ENCODE measurements at places on chromosomes 5 and 9.

DNA sequence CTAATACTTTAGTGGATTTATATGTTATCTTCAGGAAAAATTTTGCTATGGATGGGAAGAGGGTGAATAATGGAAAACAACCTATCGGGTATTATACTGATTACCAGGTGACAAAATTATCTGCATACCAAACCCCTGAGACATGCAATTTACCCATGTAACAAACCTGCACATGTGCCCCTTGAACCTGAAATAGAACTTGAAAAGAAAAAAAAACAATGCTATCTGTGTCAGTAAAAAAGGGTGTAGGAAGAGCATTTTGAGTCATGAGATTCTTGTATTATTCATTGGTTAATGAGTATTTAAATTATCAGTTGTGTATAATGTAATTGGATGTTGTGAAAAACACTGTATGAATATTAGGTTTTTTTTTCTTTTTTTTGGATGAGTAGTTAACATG, 75.4 kb downstream of the PRR16 start:
- DNase-seq: no peak

GRCh38 chr5:33417632-33418031, 23.1 kb upstream of the TARS1 start:
- no peak for DNase-seq

DNA sequence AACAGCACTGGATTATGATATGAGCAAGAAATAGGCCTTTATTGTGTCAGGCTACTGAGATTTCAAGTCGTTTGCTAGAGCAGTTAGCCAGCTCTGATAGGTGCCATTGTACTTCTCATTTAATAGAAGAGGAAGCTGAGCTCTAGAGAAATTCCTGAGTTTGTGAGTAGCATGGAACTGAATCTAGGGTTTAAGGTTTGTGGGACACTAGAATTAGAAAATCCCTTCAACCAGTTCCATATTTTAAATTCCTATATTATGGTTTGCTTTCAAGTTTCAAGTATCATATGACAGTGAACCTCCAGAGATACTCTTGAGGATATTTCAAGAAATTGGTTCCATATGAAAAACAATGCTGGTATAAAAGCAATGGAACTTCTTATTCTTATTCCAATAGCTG, 87.6 kb downstream of the ANKRD55 start:
- DNase-seq: no peak

DNA sequence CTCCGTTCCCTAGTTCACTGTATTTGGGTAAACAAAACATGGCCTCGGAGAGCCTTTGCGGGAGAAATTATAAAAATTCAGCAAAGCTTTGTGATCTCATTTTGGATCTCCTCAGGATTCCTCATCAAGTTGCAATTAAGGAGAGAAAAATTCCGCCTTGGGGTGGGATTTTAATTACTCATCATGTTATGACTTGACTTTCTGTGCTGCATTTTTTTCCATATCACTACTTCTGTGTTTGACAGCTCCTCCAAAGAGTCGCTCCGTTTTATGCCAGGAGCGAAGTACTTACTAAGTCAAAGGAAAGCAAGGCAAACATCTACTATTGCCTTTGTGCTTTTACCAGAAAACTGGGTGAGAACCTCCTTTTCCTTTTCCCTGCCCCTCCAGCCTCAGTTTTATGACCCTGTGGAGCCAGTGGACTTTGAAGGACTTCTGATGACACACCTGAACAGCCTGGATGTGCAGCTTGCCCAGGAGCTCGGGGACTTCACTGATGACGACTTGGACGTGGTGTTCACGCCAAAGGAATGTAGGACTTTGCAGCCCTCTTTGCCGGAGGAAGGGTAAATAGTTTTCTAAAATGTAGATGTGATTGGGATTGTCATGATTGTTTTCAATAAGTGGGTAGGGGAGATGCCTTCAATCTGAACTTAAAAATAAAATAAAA, 71.5 kb downstream of the DOCK8 start:
- DNase-seq: no peak

DNA sequence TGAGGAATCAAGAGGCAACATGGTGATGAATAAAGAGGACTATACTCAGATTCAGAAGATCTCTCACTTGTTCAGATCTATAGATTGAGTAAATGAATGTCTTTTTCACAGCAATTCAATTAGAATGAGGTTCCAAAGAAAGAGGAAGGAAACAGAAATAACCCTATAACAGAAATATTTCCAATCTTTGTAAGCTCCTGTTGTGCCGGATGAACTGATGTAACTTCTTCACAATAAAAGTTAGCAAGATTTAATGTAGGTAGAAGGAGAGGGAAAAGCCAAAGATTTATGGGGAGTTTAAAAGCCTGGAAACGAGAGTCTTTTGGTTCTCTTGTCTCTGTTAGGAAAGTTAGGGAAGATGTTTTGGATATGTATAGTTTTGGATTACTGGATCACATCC, 92.1 kb downstream of the PBX3 start:
- no peak for DNase-seq

- DNase-seq: no peak
Measured at GRCh38 chr5:168007286-168007685, 284.2 kb upstream of the WWC1 start.

DNA sequence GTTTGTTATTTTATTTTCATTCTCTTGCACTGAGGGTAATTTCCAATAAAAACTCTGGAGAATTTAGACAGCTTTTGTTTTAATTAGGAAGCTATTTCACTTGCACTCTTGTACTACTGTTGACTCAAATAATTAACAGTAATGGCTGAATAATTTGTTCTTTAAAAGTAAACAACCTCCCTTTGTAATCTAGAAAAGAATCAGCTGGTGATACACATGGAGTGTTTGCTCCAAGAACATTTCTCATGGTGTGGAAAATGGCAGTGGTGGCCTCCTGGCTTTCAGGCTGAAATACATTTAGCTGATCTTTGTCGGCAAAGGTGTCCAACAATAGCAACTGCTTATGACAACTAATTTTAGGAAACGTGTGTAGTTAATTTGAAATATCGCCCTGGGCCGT, 129.4 kb downstream of the C9orf152 start:
- DNase-seq: no peak

DNA sequence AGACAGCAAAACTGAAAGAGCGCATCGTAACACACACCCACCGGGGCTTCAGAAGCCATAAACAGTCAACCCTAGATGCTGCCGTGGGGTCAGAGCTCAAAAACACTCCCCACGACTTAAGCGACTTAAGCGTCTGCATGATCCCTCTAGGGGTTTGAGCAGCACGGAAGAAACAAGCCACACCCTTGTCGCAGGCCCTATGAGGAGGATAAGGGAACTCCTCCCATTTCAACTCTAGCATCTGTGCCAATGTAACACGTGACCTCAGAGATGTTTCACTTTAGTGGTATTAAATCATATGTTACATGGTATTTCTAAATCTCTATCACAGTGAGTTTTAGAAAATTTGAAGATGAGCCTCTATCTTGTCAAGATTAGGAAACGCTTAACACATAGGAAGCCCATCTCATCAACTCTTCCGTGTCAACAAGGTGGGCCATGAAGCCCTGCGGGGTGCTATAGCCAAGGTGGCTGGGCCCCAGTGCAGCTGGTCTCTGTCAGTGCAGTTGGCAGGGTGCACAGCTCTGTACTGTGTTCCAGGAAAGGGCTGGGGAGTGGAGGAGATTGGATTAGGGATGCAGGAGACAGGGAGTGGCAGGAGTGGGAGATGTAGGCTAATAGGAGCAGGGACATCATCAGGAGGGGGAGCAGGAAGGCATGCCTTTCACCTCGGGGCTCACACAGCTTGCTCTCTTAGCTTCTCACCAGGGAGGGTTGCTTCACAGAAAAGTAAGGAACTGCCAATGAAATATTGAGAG, 33.1 kb downstream of the ZCCHC9 start:
- DNase-seq: no peak

DNA sequence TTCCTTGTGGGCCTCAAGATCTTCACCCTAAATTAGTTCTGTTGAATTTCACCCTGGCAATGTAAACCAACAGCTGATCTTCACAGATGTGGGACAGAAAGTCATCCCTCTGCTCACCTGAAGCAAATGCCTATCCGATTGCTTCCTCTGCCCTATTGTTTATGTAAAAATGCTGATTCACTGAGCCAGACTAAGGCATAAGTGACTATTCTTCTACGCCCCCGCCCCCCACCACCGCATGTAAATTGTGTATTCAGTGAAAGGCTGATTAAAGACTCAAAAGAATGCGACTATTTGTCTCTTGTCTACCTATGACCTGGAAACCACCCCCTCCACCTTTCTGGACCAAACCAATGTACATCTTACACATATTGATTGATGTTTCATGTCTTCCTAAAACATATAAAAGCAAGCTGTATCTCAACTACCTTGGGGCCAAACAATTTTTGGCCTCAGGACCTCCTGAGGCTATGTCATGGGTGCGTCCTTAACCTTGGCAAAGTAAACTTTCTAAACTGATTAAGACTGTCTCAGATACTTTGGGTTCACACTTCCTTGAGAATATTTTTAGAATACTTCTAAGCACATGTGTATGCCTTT, 129.7 kb upstream of the BOD1 start:
- no peak for DNase-seq

DNA sequence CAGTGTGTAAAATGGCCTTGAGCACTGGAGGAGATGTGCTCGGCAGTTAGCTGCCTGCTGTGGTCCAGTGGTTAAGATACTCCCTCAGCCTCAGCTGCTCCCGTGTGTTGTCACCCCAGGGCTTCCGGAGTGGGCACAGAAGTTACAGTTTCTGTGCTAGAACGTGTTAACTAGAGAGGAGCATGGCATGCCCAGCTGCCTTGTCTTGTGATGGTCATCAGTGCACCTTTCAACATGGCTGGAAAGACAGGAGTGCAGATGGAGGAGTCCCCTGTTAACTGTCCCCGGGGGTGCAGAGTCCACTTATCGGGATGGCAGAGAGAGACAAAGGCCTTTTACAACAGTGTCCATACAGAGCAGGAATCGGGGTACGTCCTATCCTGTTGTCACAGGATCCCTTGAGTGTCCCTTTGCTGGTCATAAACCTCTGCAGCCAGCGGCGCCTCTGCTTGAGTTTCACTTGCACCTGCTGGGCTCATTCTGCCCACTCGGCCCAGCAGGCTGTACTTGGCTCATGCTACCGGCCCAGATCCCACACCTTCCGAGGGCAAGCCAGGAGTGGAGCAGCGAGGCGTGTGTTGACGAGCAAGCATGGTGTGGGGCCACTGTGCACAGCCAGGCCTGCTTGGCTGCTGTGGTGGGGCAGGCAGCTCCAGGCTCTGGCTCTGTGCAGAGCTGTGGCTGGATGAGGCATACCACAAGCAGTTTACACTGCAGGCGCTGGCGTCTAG, 112.6 kb downstream of the EHMT1 start:
- no peak for DNase-seq

DNA sequence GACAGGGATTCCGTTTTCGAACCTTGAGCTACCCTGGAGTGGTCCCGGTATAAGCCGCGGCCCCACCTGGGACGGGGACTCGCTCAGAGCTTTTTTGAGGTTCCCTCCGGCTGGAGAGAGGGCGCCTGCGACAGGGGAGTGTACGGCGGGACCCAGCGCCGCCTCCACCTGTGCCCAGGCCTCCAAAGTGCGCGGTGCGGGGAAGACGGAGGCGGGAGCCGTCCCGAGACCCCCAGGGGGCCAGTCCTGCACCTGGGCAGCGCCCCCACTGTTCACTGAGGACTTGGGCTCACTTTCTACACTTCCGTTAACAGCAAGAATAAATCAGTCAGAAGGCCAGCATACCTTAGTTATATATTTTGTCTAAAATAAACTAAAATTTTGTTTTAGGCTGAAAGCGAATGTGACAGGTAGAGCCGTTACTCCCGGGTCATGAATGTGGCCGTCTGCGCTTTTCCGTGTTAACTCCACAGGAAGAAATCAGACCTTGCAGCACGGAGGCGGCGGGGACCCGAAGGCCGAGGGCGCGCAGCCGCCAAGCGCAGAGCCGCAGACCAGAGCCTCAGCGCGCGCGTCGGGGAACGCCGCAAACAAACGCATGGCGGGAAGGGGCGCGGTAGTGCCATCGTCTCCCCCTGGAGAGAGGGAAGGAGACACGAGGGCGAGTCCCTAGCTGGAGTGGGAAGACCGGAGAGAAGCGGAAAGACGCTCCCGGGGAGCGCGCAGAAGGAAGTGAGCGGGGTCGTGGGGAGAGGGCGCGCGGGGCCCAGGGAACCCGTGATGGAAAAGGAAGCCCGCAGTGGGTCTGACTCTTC, 14.1 kb downstream of the TRIM7 start:
- peak; percentile 60 for DNase-seq

- DNase-seq: no peak
Measured at GRCh38 chr9:100419166-100419565, 7.8 kb upstream of the MSANTD3 start.

DNA sequence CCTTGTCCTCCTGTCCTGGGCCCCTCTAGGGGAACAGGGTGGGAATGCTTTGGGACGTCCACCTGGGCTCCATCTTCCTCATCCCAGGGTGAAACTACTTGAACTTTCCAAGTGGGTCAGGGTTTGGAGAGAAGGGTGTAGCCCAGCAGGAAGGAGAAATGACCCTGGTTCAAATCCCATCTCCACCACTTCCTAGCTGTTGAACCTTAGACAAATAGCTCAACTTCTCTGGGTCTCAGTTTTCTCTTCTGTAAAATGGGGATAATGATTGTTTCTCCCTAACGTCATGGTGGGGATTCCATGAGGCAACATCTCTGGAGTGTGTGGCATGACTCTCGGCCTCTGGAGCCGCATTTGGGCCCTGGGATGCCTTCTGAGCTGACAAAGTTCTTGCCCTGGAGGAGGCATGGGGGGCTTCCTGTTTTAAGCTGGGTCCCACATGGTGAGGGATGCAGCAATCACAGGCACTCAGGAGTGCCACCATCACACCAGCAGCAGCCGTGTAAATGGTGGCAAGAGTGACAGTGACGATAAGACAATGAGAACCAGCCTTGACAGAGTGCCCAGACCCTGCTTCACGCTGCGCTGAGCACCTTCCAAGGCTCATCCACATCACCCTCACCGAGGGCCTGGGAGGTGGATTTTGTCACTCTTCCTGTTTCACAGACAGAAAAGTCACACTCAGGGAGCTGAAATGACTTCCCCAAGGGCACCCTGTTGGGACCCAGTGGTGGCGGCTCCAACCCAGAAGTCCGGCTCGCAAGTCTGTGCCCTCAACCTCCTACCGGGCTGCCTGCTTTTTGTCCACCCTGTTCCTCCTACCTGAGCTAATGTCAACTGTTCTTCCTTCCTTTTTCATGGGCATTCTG, 69.5 kb upstream of the IER5L start:
- no peak for DNase-seq

- DNase-seq: no peak
Measured at GRCh38 chr9:94937214-94937903, 210.9 kb downstream of the AOPEP start.

DNA sequence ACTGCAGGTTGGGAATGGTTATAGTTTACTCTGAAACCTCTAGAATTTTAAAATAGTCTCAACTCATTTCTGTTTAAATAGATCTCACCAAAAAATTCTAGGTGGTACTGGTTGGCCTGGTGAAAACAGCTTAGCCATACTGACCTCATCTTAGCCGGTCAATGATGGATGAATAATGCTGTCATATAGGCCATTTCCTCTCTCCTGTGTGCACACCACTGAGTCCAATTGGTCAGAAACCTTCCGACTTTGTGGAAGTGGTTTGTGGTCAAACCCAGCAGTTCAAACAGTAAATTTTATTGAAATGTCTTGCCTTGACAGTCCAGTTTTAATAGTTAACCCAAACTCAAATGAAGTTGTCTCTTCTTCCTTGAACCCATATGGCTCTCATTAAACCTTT, 98.6 kb downstream of the GIN1 start:
- DNase-seq: no peak

GRCh38 chr5:176180781-176181180, 57.4 kb upstream of the SIMC1 start:
- DNase-seq: no peak

GRCh38 chr9:136964833-136965422, 12.4 kb upstream of the PTGDS start:
- no peak for DNase-seq

- no peak for DNase-seq
Measured at GRCh38 chr9:87556821-87557220, 59.2 kb downstream of the DAPK1 start.

Measured in activated naive CD8-positive, alpha-beta T cell treated with anti-CD3 and anti-CD28 coated beads, Interleukin-2, amount 50 U/mL, for 24 hours (primary cell).